Memory B cell (primary cell): ENCODE measurements at places on chromosomes 2 and 18.

- no peak for DNase-seq
Measured at GRCh38 chr18:59768409-59768808, 71.2 kb upstream of the CCBE1 start.

- no peak for DNase-seq
Measured at GRCh38 chr2:127012215-127012614, 94.7 kb downstream of the BIN1 start.

DNA sequence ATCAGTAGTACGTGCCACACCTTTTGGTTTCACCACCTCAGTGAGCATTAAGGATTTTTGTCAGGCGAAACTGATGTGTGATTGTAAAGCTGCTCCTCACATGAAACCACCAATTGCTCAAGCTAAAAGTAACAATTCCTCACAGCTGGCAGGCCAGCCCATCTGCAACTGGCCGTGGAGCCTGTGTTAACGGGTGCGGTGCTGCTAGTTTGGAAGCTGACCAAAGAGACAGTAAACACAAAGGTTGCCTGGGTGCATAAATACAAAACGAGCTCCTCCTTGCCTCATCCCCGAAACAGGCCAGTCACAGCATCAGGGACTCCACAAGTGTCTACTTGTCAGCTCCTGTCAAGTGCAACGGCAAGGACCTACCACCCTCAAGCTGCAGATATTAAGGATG lies 32.0 kb downstream of the LGALSL start:
- DNase-seq: no peak

- no peak for DNase-seq
Measured at GRCh38 chr2:226609366-226609765, 190.3 kb downstream of the IRS1 start.

DNA sequence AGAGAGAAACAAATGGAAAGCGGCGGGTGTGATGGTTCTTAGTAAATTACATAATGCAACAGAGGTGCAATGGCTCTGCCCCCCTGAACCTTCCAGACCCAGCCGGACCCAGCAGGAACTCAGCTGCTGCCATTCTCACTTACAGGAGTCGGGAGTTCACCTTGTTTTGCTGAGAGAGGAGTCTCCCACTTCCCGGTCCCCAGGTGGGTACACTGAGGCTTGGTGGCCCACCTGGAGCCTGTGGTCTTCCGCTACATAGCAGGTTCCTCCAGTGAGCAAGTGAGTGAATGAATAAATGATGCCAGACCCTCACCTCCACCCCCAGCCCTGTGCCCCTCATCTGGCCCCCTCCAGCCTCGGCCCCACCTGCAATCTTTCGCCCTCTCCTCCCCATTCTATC lies 11.2 kb downstream of the BIN1 start:
- no peak for DNase-seq

DNA sequence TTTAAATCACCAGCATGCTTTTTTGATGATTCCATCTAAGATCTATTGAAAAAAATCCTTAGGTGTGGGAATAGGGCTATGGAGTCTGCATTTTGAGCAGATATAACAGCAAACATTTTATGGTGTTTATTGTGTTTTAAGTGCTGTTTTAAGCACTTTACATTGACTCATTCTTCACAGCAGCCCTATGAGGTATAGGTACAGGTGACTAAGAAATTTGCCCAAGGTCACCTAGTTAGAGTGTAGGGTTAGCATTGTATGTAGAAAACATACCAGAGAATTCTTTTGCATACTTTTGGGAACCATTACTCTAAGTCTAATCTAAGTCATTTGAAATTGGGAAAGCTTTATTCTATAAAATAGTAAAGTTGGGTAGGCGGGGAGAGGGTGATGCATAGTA lies 31.3 kb downstream of the PPM1B start:
- DNase-seq: no peak

- no peak for DNase-seq
Measured at GRCh38 chr2:204652063-204652462, 106.8 kb downstream of the PARD3B start.

GRCh38 chr2:19810148-19810547 lies 91.6 kb downstream of the TTC32 start:
- DNase-seq: no peak

DNA sequence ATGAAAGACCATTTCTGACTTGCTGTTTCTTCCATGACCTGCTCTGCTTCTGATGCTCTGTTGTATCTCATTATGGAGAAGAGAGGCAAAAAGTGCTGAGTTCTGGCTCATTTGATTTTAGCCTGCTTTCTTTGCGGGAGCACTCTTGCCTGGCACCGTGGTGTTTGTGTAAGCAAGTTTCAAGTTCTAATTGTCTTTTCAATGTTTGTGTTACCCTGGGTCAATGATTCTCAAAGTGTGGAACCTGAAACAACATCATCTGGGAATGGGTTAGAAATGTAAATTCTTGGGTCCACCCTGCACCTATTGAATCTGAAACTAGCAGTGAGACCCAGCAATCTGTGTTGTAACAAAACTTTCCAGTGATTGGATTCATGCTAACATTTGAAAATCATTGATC lies 85.5 kb upstream of the STON1 start:
- DNase-seq: no peak

DNA sequence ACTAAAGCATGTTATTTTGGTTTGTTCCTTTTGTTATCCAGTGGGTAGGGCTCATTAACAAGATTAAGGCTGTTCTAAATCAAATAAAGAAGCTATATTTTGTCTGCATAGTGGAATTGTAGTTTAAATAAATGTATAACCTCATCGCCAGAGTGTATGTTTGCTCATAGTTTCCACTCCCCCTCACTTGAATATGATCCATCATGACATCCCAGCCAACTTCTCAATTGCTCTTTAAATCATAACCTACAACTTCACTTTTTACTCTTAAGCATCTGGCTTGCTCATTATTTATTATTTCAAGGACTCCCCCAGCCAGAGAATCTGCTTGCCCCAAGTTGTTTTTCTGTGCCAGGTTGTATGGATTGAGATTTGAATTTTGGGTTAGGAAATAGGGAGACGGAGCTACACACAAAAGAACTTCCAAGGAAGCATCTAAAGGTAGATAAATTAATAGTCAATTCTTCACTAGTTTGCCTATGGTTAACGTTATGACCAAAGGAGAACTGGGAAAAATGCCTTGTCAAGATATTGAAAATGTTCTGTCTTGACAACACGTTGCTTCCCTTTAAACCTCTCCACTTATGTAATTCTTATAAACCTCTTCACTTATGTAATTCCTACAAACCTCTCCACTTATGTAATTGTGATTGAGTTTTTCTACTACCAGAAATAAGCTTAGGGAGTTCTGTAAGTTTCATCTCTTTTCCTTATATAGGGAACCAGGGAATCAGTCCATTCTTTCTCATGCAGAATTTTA lies 55.4 kb upstream of the UPP2 start:
- no peak for DNase-seq

GRCh38 chr2:204425821-204426220 lies 119.5 kb upstream of the PARD3B start:
- DNase-seq: no peak

GRCh38 chr18:9835825-9836224 lies 49.9 kb upstream of the TXNDC2 start:
- DNase-seq: no peak
